ENCODE measurements at places on chromosomes 12 and 14.

DNA sequence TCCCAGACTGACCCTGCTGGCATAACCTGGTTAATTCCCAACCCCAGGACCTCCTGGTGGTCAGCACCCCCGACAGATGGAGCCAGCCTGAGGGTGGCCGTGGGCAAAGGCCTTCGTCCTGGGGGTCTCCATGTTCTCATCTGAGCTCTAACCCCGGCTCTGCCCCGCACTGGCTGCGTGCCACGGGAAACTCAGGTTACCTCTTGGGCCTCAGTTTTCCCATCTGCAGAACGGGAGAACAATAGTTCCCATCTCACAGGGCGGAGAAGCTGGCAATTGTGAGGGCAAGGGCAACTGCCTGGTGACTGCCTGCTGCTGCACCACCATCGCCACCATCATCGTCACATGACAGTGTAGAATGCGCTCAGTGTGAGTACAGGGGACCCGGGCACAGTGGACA, 77.9 kb downstream of the RFLNA start:
- no peak for DNase-seq

DNA sequence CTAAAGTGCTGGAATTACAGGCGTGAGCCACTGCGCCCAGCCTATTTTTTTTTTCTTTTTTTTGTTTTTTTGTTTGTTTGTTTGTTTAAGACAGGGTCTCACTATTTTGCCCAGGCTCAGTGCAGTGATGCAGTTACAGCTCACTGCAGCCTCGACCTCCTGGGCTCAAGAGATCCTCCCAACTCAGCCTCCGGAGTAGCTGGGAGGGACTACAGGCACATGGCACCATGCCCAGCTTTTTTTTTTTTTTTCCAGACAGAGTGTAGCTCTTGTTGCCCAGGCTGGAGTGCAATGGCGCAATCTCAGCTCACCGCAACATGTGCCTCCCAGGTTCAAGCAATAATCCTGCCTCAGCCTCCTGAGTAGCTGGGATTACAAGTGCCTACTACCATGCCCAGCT, 5.8 kb upstream of the ITFG2 start:
- no peak for DNase-seq

GRCh38 chr12:123369229-123369628, 4.6 kb upstream of the SBNO1 start:
- DNase-seq = no peak

DNA sequence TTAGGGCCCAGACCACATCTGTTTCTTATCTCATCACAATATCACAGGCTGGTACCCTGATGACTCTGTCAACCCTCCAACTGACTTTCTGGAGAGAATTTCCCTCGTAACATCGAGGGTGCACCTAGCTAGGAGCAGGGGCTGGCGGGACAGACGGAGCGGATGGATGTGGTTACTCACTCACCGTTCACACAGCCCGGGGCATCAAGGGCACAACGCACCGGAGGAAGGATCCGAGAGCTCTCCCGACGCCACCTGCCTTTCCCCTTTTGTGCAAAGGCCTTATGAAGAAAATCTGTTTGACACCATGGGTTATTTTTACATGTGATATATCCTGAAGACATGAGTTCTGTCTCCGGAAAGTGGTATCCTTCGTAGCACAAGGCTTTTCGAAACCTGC, 31.4 kb downstream of the SLC15A4 start:
- no peak for DNase-seq

DNA sequence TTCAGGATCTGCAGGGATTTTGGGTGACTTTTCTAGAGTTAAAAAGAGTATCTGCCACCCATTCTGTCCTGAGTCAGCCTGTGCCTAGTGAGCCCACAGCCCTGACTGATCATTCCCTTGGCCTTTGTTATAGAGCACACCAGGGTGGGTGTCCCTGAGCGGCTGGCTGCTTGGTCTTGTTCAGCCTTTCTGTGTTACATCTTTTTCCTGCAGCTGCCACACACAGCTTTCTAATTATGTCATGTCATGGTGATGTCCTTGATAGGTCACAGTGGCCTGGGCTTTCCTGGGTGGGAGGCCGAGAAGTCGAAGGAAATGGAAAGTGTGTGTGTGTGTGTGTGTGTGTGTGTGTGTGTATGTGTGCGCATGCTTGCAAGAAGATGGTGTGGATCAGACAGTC, 293.2 kb upstream of the CRY1 start:
- no peak for DNase-seq

- no peak for DNase-seq
Observed at GRCh38 chr14:81471062-81471461, 62.6 kb downstream of the SEL1L start.

DNA sequence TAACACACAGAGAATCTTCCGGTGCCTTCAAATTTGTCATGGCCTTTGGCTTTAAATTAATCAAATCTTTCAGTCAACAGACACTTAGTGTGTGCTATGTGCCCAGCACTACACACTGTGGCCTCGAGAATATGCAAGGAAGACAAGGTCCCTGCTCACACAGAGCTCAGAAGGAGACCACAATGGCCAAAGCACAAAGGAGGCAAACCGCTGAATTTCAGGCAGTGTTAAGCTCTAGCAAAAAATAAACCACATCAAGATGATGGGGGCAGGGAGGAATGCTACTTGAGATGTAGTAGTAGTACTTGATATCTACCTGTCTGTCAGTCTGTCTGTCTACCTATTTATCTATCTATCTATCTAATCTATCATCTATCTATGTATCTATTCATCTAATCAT, 227.9 kb downstream of the TMEM132D start:
- no peak for DNase-seq

DNA sequence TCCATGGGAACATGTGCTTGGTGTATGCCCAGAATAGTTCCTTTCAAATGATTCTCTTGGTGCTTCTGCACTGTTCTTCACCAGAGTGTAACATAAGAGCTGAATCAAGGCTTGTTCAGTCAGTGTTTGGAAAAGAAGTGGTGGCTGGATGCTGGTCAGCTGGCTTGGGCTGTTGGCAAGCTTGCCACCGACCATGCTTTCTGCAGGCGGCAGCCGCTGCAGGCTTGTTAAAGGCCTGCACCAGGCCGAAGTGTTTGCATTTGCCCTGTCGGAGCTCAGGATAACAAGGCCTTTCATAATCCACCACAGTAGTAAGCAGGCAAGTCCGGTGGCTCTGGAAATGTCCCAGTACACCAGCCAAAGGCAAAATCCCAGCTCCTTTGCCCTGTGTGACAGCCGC, 26.9 kb downstream of the DAAM1 start:
- no peak for DNase-seq

DNA sequence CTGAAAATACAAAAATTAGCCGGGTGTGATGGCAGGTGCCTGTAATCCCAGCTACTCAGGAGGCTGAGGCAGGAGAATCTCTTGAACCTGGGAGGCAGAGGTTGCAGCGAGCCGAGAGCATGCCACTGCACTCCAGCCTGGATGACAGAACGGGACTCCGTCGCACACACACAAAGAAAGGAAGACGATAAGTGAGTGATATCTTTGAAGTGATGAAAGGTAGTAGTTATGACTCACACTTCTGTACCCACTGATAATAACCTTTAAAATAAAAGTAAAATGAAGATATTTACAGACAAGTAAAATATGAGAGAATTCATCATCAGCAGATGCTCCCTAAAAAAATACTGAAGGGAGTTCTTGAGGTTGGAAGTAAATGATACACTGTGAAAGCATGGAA, 171.3 kb upstream of the CRY1 start:
- DNase-seq = no peak

DNA sequence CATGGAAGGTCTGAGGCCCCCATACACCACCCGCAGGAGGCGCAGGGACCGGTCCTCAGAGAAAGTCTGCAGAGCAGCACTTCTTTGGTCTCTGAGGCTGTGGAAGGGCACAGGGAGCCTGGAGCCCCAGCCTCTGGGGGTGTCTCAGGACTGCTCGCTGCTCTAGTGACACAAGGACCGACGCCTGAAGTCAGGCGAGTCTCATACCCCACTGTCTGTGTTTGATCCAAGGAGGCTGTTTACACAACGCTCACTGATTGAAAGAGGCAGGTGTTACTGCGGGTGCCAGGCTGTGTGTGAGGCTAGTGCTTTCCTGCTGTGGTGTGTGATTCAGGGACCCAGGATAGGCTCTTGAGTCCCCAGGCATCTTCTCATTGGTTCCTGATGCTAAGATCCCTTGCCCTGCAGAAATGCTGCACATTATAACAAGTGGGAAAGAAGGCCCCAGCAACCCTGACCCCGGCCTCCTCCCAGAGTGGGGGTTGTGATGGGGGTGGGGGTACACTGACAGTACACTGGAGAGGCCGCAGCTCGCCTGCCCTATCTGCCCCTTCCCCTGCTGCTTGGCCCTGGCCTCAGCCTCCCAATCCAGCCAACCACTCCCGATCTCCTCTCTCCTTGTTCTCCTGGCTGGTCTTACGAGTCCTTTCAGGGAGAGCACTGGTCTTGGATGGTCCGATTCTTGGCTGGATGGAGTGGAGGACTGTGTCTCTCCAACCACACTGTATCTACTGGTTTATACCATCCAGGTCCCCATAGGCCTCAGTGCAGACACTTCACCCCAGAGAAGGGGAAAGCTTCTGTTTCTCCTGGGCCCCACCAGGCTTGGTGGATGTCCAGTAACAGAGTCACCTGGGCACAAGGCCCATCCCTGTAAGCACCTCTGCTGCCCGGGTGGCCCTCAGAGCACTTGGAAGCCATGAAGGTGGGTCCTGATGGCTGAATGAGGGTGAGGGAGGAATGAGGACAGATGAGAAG, 6.6 kb downstream of the CACNA2D4 start:
- DNase-seq = no peak

DNA sequence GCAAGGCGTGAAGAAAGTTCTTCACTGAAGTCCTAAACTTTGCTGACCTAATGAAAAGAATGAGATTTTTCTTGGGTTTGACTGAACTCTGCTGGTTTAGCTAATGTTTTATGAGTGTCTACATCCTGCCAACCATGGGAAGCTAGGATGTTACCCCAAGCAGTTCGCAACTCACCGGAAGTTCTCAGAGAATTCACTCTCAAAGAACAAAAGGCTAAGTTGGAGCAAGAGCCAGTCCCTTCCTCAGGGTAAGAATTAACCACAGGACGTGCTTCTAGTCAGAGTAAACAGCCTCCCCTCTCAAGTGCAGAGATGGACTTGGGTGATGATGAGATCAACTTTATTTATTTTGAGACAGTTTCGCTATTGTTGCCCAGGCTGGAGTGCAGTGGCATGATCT, 37.3 kb downstream of the TCHP start:
- no peak for DNase-seq

DNA sequence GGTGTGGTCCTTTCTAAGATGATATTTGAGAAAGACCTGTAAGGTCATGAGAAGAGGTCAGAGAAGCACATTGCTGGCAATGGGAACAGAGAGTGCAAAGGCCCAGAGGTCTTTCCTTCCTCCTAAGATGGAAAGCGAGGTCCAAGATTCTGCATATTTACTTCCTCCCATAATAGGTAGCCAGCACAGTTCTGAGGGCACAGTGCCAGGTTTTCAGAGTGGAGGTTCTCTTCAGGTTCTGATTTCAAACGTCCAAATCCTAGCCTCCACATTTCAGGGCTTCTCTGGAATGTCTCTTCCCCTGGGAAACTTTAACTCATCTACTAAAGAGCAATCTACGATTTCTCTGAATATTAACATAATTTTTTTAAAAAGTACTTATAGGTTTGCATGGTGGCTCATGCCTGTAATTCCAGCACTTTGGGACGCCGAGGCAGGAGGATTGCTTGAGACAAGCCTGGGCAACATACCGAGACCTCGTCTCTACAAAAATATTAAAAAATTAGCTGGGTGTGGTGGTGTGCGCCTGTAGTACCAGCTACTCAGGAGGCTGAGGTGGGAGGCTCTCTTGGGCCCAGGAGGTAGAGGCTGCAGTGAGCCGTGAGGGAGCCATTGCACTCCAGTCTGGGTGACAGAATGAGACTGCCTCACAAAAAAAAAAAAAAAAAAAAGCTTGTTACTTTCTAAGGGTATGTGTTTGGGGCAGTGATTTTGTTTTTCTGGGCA, 526 bp upstream of the MRPL42 start:
- DNase-seq = no peak

- DNase-seq = no peak
Observed at GRCh38 chr12:47818467-47819137, 1.1 kb downstream of the HDAC7 start.

DNA sequence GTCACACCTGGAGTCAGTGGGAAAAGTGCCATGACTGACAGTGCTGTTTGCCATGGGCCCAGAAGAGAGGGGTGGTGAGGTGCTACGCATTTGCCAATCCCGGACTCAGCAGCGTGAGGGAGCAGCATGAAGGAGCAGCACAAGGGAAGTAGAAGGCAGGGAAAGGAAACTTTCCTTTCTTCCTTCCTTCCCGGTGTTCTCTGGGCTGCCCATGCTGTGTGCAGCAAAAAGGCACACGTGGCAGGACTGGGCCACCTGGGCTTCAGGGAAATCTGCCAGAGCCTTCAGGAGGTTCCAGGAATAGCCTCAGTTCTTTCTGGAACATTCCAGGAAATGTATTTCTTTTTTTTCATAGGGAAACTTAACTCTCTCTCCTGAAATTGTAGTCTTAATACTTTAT, 23.0 kb downstream of the TRIM9 start:
- DNase-seq = no peak

DNA sequence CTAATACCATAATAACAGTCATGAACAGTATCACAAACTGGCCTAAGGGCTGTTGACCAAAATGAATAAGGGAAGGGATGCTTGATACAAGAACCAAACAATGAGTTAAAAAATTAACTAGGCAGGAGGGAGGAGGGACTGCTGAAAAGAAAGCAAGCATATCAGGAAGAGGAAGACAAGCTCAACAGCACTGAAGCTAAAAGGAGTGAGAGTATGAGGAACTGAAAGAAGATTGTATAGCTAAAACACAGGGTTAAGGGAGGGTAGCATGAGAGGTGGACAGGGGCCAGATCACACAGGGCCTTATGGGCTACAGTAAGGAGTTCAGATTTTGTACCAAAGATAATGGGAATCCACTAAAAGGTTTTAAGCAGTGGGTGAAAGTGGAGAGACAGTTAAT, 34.1 kb downstream of the ITGA7 start:
- DNase-seq = no peak

GRCh38 chr12:39205969-39206368, 237.0 kb downstream of the KIF21A start:
- no peak for DNase-seq

DNA sequence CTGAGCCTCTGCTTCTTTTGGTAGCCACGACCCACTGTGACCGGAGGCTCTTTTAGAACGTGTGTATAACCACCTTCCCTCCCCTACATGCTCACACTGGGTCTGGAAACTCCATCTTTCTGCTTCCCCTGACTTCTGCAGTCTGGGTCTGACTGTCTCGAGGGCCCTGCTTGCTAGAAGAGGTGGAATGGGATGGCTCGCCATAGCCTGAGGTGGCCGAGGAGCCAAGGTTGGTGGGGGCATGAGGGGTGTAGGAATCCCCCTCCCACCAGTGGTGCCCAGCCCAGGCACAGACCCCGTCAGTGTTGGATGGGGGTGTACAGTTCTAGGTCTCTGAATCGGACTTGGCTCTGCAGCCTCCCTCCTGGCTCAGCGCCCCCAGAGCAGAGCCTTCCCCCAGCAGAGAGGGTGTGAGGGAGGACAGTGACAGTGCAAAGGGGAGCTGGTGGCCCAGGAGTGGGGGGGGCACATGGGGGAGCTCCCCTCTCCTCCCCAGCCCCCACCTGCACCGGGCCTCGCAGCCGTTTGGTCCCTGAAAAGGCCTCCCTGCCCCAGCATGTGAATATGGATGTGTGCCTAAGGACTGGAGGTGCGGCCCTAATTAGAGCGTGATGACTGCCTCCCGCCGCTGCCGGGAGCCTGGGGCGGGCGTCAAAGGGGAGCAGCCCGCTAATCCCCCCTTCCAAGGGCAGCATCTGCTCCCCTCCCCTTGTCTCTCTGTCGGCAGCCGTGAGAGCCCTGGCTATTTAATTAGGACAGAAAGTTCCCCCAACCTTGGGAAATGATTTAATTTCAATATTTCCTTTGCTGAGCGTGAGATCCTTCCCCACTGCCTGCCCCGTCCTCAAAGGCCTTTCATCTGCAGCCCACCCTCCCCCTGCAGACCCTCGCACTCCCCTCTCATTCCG, 196.2 kb upstream of the C14orf180 start:
- no peak for DNase-seq
